ENCODE measurements at places on chromosomes 7 and 10. TPM values are rescaled to one million over a fixed set of nuclear protein-coding genes. Genes with fewer than 3 reads are reported as not detected.

The FAM180A gene
- 1.4 TPM for total RNA-seq

DNA sequence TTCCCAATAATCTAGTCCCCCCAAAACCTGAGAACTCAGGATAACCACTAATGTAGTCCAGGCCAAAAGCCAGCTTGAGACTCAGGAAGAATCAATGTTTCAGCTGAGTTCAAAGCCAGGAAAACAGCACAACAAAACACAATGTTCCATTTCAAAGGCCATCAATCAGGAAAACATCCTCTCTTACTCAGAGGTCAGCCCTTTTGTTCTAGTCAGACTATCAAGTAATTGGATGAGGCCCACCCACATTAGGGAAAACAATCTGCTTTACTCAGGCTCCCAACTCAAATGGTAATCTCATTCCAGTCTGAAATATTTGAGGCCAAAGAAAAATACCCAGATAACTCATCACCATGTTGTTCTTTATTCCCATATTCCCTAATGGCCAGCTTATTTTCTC lies 152.2 kb downstream of the SDHAF3 start:
- H3K27ac ChIP-seq: no peak overlapping the region
- H3K4me3 ChIP-seq: no peak overlapping the region
- H3K36me3 ChIP-seq: no peaks in the 10 kb centered on the region
- H3K27me3 ChIP-seq: no peaks in the 10 kb centered on the region
- no peak for DNase-seq

GRCh38 chr7:14936554-14936953 lies 34.0 kb upstream of the DGKB start:
- H3K27me3 ChIP-seq: no peaks in the 10 kb centered on the region
- H3K4me1 ChIP-seq: peaks cover 7% of the 10 kb centered on the region
- no peak overlapping the region for H3K4me3 ChIP-seq

DNA sequence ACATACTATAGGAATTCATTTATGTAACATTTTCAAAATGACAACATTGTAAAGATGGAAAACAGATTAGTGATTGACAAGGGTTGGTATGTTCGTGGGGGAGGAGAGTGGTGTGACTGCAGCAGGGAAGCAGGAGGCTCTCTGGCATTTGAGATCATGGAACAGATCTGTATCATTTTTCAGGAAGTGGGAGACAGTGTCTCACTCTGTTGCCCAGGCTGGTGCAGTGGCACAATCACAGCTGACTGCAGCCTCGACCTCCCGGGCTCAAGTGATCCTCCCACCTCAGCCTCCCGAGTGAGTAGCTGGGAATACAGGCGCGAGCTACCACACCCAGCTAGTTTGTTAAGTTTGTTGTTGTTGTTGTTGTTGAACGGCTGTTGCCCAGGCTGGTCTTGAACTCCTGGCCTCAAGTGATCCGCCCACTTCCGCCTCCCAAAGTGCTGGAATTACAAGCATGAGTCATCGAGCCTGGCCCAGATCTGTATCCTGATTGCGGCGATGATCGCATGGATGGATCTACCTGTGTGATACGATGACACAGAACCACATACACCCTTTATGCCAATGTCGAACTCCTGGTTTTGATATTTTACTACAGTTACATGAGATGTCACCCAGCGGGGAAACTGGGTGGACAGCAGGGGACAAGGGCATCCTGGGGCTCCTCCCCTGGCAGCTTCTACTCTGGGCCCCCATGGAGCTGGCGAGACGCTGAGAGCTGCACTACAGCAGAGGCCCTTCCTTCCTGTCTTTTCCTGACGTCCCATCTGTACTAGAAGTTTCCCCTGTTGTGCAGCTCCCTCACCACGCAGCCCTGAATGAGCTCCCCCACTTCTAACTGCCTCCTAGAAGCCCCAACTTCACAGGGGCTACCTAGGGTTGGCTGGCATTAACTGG lies 12.3 kb upstream of the CYTH3 start:
- no peaks in the 10 kb centered on the region for H3K4me1 ChIP-seq
- no peaks in the 10 kb centered on the region for H3K27me3 ChIP-seq
- H3K36me3 ChIP-seq: no peaks in the 10 kb centered on the region
- no peak overlapping the region for H3K27ac ChIP-seq
- no peak for DNase-seq

GRCh38 chr7:80220022-80220634 lies 85.5 kb downstream of the GNAI1 start:
- H3K36me3 ChIP-seq: no peaks in the 10 kb centered on the region
- H3K27me3 ChIP-seq: no peaks in the 10 kb centered on the region
- no peak for DNase-seq

GRCh38 chr10:97297556-97298222 lies 5.3 kb upstream of the ARHGAP19 start:
- no peaks in the 10 kb centered on the region for H3K4me1 ChIP-seq
- no peak overlapping the region for H3K4me3 ChIP-seq
- no peaks in the 10 kb centered on the region for H3K36me3 ChIP-seq
- no peak overlapping the region for H3K27ac ChIP-seq
- no peak for DNase-seq
